KBM-7 (cell line): ENCODE measurements at places on chromosomes 6 and 20.

DNA sequence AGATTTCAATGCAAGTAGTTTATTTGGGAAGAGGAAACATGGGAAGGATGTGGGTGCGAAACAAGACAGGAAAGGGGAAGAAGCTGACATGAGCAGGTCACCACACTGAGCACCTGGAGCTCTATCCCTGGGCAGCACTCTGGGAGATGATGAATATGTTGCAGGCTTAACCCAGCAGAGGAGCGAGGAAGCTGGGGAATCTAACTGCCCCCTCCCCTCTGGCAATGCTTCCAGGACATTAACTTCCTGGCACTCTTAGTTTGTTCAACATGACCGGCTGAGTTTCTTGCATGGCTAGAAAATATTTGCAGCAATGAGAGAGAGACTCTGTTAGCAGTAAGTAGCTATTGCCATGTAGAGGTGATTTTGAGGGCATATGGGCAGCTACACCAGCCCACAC is 4.9 kb upstream of the ADA start:
- no peak for DNase-seq

- no peak for DNase-seq
Measured at GRCh38 chr6:111718990-111719389, 113.3 kb upstream of the TRAF3IP2 start.

- DNase-seq = peak; percentile 33
Measured at GRCh38 chr6:124870611-124871459, 91.4 kb upstream of the RNF217 start.

DNA sequence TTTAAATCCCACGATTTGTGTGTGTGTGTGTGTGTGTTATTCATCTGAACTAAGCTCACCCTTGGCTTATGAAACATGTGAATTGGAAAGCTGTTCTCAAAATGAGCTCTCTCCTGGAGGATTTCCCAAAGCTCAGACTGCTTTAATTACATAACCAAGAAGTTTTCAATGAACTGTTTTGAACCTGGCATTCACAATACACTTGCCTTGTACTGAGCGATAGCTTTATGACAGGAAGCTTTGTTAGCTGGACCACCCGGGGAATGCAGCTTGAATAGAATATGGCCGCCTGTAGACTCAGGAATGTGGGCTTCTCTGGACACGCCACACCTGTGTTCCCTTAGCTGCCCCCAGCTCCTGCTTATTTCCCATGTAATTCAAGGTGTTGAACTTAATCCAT is 71.4 kb upstream of the PREP start:
- DNase-seq = no peak

DNA sequence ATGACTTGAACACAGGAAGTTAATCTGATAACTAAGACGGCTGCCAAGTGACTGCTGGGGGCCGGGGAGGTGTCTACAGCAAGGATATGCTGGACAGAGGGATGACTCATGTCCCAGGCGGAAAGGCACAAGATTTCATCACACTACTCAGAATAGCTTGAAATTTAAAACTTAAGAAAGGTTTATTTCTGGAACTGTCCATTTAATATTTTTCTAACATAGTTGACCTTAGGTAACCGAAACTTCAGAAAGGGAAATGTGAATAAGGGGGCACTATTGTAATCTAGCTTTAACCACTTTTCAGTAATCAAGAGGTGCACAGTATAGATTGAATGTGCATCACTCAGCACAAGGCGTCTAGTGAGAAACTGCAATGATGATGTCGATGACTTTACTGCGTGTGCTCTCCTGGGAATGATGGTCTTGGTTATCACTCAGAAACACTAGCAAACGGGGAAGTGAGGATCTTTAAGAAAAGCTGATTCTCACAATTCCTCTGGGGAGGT is 171.5 kb downstream of the QKI start:
- peak; percentile 49 for DNase-seq

GRCh38 chr6:72825315-72825911 is 203.5 kb downstream of the KCNQ5 start:
- DNase-seq = no peak

- DNase-seq = no peak
Measured at GRCh38 chr6:136067731-136068341, 182.3 kb downstream of the MTFR2 start.

DNA sequence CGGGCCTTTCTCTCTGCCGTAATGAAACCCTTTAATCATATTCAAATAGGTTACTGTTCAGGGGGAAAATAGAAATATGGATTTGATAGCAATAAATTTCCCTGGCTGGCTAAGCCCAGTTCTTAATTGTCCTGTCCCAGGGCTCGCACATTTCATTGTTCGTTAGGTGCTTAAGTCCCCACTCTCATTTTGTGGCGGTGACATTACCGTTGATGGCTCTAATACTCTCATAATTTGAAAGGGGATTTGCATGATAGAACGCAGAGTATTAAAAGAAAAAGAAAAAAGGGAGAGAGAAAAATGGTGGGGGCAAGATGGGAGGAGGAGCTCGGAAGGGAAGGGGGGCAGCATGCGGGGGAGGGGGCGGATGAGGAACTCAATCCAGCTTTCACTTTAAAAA is 79.1 kb upstream of the FOXP4 start:
- no peak for DNase-seq

DNA sequence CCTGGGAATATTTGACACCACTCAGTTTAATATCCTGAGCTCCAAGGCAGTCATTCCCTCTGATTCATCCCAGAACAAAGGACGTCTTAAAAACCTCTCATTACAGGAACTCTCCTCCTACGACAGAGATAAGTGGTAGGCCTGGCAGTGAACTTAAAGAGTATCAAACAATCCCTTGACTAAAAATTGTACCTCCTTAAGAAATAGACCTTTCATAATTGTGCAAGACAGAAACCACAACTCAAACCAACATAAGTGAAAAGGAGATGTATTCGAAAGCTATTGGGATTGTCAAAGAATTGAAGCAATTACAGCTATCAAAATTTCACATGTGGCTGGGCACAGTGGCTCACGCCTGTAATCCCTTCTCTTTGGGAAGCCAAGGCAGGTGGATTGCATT is 19.1 kb upstream of the BNIP5 start:
- no peak for DNase-seq

DNA sequence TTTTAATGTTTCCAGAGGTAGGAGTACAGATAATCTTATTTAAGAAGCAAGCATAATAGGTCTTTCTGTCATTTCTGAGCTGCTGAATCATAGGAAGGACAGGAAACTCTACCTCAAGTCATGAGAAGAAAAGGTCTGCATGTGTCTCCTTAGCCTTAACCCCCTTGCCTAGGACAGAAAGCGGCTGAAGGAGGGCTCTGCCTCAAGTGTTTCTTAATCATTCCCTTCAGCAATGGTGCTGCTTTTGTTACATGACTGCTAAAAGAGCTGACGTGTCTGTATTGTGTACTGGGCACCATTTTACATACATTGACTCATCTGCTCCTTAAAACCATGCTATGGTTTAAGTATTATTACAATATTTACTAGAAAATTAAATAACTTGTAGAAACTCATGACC is 564.0 kb upstream of the AGPAT4 start:
- DNase-seq = no peak

- no peak for DNase-seq
Measured at GRCh38 chr6:117947234-117947633, 40.2 kb downstream of the SLC35F1 start.
